Naive B cell (primary cell): ENCODE measurements at places on chromosomes 3 and 15.

DNA sequence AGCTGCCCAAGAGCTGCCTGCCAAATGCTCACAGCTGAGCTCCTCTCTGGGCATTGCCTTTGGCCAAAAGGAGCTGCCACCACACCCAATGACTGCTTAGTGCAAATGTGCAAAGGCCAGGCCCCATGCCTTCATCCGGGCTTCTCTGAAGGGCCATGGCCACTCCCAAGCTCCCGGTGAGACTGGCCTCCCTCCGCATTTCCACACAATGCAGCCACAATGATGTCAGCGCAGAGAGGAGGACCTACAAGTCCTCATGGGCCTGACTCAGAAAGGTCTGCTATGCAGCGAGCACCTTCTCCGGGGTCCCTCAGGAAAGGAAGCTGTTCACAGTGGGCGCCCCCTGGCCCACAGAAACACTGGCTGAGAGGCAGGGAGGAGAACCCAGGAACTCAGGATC is 12.7 kb downstream of the OXTR start:
- no peaks in the 10 kb centered on the region for H3K36me3 ChIP-seq
- H3K27me3 ChIP-seq, result no peaks in the 10 kb centered on the region
- DNase-seq, result no peak
- H3K4me3 ChIP-seq, result no peak overlapping the region

GRCh38 chr3:30477149-30477921 is 129.1 kb upstream of the TGFBR2 start:
- no peaks in the 10 kb centered on the region for H3K27me3 ChIP-seq
- H3K4me3 ChIP-seq, result peak overlapping the region; percentile 44
- H3K36me3 ChIP-seq, result peaks cover 8% of the 10 kb centered on the region

GRCh38 chr15:72220687-72221086 is 10.3 kb downstream of the PKM start:
- H3K36me3 ChIP-seq, result no peaks in the 10 kb centered on the region
- no peak overlapping the region for H3K27ac ChIP-seq
- no peaks in the 10 kb centered on the region for H3K27me3 ChIP-seq
- H3K4me1 ChIP-seq, result peaks cover 46% of the 10 kb centered on the region
- H3K4me3 ChIP-seq, result no peak overlapping the region
- DNase-seq, result no peak

- peak overlapping the region; percentile 93 for H3K4me3 ChIP-seq
- peak overlapping the region; percentile 98 for H3K27ac ChIP-seq
- no peak for DNase-seq
- no peaks in the 10 kb centered on the region for H3K36me3 ChIP-seq
- peaks cover 24% of the 10 kb centered on the region for H3K27me3 ChIP-seq
- H3K4me1 ChIP-seq, result peaks cover 43% of the 10 kb centered on the region
Measured at GRCh38 chr3:100708644-100708988, 678 bp upstream of the TFG start.

DNA sequence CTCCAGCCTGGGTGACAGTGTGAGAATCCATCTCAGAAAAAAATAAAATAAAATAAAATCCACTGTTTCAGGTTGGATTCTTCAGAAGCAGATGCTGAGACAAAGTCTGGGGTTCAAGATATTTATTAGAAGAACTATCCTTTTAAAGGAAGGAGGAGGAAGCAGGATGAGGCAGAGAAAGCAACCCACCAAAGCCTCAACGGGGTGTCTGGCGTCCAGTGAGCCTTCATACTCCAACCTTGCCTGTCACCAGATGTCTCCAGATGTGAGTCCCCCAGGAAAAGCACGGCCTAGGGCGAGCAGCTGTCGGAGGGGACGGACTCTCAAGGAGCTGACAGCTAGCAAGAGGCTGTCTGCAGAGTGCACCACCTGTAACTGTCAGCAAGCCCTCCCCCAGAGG is 37.3 kb downstream of the MB21D2 start:
- H3K27ac ChIP-seq, result no peak overlapping the region
- H3K4me1 ChIP-seq, result no peaks in the 10 kb centered on the region
- H3K27me3 ChIP-seq, result peaks cover 3% of the 10 kb centered on the region
- H3K36me3 ChIP-seq, result no peaks in the 10 kb centered on the region
- no peak for DNase-seq
- no peak overlapping the region for H3K4me3 ChIP-seq

GRCh38 chr3:13034109-13034800 is 39.0 kb downstream of the IQSEC1 start:
- no peaks in the 10 kb centered on the region for H3K27me3 ChIP-seq
- DNase-seq, result no peak
- H3K27ac ChIP-seq, result no peak overlapping the region
- H3K4me1 ChIP-seq, result peaks cover 30% of the 10 kb centered on the region
- H3K4me3 ChIP-seq, result no peak overlapping the region

- DNase-seq, result no peak
- H3K27ac ChIP-seq, result no peak overlapping the region
- no peaks in the 10 kb centered on the region for H3K4me1 ChIP-seq
- no peak overlapping the region for H3K4me3 ChIP-seq
- no peaks in the 10 kb centered on the region for H3K36me3 ChIP-seq
Measured at GRCh38 chr15:77622934-77623754, 9.6 kb downstream of the LINGO1 start.
